Stimulated activated CD8-positive, alpha-beta memory T cell treated with anti-CD3 and anti-CD28 coated beads, Interleukin-7, amount 100 ng/mL, for 24 hours (primary cell): ENCODE measurements at places on chromosomes 7 and 10.

- no peak for DNase-seq
Observed at GRCh38 chr7:72268796-72269195, 143.3 kb downstream of the CALN1 start.

- DNase-seq: no peak
Observed at GRCh38 chr7:155530601-155531000, 15.8 kb downstream of the CNPY1 start.

DNA sequence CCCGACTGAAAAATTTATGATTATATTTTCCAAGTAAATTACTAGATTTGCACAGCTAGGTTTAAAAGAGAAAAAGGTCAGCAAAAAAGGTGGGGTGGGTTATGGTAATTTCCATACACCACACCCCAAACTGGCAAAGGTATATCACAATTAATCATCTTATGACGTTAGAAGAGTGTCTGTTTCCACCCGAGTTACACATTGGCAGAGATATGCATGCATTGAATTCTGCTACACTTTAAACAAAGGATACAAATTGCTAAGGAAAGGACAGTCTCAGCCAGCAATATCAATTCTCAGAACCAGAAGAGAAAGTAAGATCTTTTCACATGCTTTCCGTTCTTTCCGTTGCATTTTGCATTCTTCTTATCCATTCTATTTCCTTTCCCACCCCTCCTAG lies 843.3 kb downstream of the GATA3 start:
- DNase-seq: no peak

GRCh38 chr7:24702755-24703154 lies 54.5 kb downstream of the GSDME start:
- no peak for DNase-seq

GRCh38 chr7:116432527-116432916 lies 67.0 kb upstream of the CAV2 start:
- no peak for DNase-seq

GRCh38 chr7:71477441-71477840 lies 345.5 kb downstream of the GALNT17 start:
- no peak for DNase-seq

- DNase-seq: no peak
Observed at GRCh38 chr10:36183726-36184125, 541.6 kb upstream of the FZD8 start.

DNA sequence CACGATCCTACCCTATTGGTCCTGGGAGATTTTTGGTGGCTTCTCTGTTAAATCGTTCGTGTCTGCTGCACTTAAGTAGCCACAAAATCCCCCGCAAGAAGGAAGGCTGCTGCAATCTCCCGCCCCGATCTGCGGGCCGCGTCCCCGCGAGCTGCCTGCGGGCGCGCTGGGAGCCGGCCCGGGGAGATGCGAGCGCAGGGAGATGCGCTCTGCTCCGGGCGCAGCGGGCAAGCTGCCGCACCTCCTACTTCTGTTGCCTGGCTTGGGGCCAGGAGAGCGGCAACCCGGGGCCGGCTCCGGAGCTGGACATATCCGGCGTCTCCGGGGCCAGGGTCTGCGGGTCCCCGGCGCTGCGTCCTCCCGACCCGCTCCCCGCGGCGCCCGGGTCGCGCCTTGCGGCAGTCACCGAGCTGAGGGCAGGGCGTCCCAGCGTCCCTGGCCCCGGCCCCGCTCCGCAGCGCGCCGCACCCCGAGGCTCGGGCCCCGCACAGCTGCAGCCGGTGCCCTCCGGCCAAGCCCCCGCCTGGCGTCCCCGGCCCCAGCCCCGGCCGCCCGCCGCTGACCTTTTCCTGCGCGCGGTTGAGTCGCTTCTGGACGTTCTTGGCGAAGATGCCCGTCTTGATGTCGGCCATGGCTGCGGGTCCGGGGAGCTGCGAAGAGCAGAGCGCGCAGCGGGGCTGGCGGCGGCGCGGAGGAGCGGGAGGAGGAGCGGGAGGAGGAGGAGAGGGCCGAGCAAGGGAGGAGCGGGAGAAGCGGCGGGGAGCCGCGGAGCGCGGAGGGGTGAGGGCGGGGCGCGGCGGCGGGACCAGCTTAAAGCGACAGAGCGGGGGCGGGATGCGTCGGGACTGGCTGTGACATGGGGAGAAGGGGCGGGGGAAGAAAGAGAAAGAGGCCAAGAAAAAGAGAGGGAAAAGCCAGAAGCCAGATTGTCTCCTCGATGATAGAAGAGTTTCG lies at the start of gene AMPH:
Gene AMPH, minus strand, starts transcription at position 654 of the 954 bp plus-strand sequence. Its CDS starts 22 bp downstream, at position 632.
- no peak for DNase-seq

- DNase-seq: no peak
Observed at GRCh38 chr10:58993480-58994221, 182.8 kb upstream of the PHYHIPL start.

DNA sequence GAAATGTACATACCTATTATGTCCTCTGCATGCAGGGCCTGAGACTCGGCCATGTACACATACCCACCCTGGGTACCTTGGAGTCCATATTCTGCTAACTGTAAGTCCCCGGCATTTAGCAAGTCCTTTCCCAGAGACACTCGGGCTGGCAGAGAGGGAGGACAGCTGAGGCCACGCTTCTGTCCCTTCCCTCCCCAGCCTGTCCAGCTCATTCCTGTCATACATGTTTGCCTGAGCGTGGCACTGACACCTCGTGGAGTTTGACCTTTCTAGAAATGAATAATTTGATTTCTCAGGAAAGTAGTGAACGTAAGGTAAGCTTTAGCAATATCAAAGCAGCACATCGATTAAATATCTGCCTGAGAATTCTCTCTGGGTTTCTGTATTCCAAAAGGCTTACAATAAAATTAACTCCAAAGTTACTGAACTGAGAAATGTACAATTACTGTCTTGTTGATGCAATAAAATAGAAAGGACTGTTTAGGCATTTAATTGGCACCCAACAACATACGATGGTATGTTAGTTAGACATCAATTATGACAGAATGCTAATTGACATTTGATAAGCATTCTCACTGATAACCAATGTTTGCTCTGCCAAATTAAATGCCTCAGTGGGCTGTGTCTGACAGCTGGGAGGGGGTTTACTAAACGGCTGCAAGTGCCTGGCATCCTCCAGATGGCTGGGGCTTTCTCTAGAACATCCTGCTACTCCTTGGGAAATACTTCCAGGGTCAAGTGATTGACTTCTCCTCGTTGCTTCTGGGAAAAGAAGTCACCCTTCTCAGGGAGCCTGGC lies 221.2 kb downstream of the CCSER2 start:
- no peak for DNase-seq

GRCh38 chr10:48901319-48901718 lies 38.3 kb downstream of the LRRC18 start:
- DNase-seq: no peak

- no peak for DNase-seq
Observed at GRCh38 chr7:31439165-31439564, 74.7 kb upstream of the ITPRID1 start.

DNA sequence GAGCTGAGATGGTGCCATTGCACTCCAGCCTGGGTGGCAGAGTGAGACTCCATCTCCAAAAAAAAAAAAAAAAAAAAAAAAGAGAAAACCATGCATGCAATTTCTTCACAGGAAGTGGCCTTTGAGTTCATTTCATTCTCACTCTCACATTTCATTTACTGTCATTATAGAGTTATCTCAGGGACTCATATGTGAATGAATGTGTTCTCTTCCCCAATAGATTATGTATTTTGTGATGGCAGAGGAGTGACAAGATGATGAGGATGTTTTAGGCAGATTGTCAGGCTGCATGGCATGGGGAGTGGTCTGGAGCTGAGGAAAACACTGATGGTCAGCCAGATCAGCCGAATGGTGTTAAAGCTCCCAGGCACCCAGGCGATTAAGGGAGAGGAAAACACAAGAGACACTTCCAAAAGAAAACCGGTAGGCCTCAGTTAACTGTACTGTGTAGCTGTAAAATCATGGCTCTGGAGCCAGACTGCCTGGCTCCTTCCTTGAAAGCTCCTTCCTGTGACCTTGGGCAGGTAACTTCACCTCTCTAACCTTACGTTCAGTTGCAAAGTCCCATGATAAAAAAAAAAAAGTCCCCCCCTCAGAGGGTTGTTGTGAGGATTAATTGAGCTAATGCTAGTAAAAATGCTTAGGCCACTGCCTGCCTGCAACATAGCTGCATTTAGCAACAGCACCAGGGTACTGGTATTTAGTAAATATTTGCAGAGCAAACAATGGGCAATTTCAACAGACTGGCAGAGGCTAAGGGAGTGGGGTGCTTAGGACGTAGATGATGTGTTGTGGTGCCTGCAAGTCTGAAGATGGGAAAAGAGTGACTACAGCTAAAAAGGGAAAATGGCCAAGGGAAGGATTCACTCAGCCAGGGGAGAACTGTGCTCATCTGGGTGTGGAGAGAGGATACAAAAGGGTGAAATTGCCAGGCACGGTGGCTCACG lies 6.9 kb downstream of the FRAT2 start:
- no peak for DNase-seq

GRCh38 chr7:24378871-24379616 lies 95.1 kb downstream of the NPY start:
- no peak for DNase-seq

DNA sequence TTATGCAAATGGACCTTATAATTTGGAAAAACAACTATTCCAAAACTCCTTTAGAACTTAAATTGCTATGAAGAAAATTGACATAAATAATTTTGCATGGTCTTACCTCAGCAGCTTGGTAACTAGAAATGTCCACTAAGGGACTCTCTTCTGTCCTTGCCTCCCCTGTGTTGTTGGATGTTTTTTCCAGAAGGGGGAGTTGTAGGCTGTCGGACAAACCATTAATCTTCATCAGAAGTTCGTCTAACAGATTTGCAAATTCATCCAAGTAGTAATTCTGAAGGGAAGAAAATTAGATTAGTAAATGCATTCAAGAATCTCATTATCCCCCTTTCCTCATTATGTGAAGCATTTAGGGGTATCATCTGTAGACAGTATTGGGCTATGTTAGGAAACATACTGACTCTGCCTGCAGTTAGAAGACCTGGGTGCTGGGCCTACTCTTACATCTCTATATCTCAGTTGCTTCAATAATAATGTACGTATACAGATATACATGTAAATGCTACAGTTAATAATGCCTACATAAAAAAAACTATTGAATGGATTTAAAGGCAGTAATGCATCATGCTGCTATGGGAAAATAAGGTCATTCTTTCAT lies 155.6 kb downstream of the PKD1L1 start:
- no peak for DNase-seq

DNA sequence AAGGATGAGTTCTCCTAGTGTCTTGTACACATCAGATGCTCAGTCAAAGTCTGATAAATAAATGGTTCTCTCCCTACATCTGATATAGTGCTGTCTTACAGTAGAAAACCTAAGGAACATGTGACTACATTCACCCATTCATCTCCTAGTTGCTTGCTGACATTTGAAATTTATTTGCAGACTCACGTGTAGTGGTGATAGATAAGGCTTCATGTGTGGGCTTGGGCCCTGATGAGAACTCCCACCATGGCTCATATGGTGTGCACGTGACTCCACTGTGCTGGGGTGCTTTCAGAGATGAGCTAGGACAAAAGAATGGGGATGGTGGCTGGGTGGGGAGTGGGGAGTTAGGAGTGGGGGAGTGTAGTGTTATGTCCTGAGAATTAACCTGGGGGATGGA lies 287.3 kb downstream of the RPS24 start:
- no peak for DNase-seq

DNA sequence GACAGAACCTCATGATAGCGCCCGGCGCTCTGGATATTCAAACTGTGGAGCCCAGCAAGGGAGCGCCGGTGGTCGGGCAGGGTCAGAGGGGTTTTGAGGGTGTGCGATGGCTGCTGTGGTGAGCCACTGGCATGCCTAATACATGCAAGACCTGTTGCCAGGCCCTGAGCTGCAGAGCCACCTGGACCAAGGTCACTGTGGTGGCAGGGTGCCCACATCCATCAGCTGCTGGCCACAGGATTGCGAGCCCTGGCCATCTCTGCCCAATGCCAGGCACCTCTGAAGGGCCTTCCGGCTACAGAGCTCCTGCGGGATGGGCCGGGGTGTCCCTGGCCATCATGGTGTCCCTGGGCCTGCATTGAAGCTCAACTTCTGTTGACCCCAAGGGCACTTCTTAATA lies 123.0 kb upstream of the TNRC18 start:
- DNase-seq: no peak

DNA sequence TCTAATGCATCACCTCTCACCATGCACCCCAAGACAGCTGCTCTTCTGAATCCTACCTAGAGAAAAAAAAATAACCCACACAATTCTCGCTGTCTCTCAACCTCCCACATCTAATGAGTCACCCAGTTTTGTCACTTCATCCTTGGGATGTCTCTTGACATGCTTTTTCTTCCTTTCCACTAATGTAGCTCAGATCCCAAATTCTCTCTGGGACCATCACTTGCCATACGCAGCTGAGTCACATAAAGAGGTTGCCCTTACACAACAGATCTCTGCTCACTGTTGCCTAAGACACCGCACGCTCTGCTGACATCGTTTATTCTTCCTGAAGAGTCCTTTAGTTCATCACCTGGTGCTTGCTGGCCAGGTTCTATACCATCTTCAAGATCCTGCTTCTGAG lies 606.0 kb upstream of the GALNT17 start:
- no peak for DNase-seq

GRCh38 chr10:22698941-22699440 lies 15.4 kb downstream of the PIP4K2A start:
- no peak for DNase-seq

GRCh38 chr7:62361-63116 lies 129.8 kb upstream of the FAM20C start:
- DNase-seq: no peak

DNA sequence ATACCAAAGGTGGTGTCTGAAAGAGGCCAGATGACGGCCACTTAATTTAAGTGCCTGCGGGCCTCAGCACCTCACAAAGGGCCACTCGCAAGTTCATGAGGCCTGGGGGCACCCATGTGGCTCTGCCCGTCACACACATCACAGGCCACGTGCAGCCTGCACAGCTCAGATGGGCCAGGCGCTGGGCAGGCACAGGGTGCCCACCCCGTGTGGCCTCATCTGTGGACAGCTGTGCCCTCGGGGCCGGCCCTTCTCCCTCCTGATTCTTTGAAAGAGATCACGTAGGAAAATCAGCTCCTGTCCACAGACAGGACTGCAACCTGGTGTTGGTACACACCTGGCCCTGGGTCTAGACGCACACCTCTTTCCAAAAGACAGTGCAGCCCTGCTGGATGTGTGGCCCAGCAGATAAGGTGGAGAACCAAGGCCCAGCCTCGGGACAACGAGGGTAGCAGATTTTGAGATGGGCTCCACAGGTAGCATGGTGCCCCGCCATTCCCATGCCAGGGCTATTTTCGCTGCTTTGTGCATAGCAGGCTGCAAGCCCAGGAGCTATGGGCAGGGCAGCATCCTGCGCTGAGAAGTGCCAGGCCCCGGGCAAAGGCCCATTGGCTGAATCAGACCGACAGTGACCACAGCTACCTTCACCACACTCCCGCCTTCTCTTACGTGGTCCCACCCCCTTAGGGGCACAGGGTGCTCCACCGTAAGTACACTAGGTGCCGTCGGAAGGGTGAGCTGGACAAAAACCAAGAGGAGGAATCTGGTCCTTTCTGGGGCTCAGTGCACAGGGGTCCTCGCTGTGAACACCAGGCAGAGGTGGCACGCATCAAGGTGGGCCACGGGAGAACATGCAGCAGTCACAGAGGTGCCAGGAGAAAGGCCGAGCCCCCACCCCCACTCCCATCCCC lies 124.5 kb downstream of the EBF3 start:
- DNase-seq: no peak

GRCh38 chr7:104621321-104621720 lies 292.9 kb downstream of the LHFPL3 start:
- DNase-seq: no peak

- DNase-seq: no peak
Observed at GRCh38 chr7:2062648-2063047, 170.1 kb downstream of the MAD1L1 start.
